ENCODE measurements at places on chromosomes 11 and 22.

DNA sequence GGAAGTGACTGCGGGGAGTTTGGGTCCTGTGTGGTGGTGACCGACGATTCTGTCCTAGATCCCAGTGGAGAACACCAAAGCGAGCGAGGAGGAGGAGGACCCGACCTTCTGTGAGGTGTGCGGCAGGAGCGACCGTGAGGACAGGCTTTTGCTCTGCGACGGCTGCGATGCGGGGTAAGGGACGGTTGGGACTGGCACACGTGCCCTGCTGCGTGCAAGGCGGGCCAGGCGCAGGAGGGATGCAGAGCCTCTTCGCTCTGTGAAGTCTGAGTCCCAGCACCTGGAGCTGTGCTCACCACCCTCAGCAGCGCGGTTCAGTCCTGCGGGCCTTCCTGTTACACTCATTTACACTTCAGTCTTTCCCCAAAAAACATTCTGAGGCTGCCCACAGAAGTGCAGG lies 16.2 kb downstream of the PHRF1 start:
- no peak for DNase-seq

DNA sequence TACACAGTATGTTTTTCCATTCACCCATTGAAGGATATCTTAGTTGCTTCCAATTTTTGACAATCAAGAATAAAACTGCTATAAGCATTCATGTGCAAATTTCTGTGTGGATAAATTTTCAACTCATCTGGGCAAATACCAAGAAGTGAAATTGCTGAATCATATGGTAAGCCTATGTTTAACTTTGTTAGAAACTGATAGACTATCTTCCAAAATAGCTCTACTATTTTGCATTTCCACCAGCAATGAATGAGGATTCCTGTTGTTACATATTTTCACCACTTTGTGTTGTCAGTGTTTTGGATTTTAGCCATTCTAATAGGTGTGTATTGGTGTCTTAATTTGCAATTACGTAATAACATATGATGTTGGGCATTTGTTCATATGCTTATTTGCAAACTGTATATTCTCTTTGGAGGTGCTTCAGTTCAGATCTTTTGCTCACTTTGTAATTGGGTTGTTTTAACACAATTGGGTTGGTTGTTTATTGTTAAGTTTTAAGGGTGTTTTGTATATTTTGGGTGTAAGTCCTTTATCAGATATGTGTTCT lies 49.2 kb upstream of the FAM181B start:
- DNase-seq, result no peak

GRCh38 chr11:15145615-15146014 lies 30.9 kb downstream of the INSC start:
- no peak for DNase-seq

DNA sequence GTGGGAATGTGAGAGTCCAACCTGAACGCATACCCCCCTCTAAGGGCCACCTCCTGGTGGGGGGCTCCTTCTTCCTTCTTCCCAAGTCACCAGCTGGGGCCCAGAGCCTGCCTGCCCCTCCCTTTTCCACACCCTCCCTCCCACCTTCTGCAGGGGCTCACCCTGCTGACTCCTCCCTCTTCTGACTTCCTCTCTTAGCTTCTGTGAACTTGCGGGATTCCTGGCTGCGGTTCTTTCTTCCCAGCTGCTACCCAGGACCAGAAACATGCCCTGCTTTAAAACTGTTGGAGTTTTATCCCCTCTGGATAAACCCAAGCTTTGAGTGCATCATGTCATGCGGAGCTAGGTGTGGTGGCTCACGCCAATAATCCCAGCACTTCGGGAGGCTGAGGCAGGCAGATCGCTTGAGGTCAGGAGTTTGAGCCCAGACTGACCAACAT lies 10.2 kb downstream of the LRRC74B start:
- DNase-seq, result no peak

DNA sequence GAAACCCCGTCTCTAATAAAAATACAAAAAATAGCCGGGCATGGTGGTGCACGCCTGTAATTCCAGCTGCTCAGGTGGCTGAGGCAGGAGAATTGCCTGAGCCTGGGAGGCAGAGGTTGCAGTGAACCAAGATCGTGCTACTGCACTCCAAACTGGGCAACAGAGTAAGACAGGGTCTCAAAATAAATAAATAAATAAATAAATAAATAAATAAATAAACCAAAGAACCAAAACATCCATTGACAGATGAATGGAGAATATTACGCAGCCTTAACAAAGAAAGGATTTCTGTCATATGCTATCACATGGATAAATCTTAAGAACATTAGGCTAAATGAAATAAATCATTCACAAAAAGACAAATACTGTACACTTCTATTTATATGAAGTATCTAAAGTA lies 11.1 kb upstream of the CSTF3 start:
- no peak for DNase-seq

DNA sequence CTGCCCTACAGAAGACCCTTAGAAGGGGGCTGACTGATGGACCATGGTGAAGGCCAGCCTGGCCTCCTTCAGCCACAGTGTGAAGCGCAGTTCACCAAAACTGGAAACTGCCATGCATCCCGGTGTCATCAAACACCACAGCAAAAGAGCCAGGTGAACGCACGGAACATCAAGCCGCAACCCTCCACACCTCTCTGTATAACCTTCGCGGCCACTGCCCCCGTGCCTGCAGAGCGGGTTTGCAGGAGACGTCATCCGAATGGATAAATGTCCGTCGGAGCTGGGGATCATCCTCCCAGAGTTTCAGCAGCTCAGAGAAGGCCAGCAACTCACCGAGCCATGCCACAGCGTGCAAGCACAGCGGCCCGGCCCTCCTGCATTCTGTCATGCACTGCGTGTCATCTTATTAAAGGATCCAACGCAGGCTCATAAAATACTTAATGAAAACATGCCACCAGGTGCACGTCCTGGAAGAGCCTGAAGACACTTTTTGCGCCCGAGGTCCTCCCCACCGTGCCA lies 309.9 kb downstream of the BRD1 start:
- no peak for DNase-seq

DNA sequence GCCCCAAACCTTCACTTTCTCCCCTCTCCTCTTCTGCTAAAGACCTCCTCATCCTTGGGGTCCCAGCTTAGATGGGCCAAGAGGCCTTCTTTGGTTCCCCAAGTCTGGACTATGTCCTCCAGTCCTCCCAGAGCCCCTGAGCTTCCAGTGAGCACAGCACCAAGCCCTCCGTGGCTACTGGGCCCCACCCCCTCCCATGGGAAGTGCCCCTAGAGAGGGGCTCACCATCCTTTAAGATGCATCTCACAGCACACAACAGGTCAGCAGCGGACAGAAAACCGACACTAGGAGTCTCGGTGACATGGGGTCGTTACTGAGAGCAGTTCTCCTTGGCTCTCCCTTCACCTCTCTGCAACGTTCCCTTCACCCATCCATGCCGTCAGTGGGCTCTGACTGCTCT lies 2.7 kb downstream of the LRRC32 start:
- DNase-seq, result no peak

- no peak for DNase-seq
Observed at GRCh38 chr22:44261861-44262595, 50.7 kb downstream of the SHISAL1 start.

- DNase-seq, result no peak
Observed at GRCh38 chr11:12287009-12287373, 90.4 kb upstream of the PARVA start.

- no peak for DNase-seq
Observed at GRCh38 chr22:47445212-47445611, 682.8 kb downstream of the TBC1D22A start.

- no peak for DNase-seq
Observed at GRCh38 chr11:68584097-68584496, 100.2 kb upstream of the GAL start.

GRCh38 chr11:61112575-61112974 lies 10.3 kb downstream of the CD5 start:
- DNase-seq, result no peak

DNA sequence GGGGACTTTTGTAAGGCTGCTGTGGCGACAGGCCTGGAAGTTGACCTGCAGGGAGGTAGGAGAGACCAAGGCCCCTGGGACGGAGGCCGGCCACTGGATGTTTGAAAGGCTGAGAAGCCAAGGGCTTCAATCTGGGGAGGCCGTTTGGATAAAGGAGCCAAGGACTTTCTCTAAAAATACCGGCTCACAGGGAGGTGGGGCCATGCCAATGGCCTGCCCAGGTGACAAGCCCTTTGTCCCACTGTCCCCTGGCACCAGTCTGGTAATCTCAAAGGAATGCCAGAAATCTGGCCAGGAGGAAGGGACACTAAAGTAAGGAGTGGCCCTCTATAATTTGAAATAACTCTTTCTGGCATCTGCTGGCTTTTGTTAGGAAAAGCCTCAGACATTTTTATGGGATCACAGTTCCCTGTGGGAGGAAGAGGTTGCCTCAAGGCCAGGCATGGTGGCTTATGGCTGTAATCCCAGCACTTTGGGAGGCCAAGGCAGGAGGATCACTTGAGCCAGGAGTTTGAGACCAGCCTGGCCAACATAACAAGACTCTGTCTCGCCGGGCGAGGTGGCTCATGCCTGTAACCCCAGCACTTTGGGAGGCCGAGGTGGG lies 1.9 kb upstream of the CHKA start:
- DNase-seq, result no peak

GRCh38 chr11:61357233-61357893 lies 4.3 kb downstream of the CYB561A3 start:
- DNase-seq, result no peak

GRCh38 chr11:73869332-73869949 lies 7.2 kb downstream of the COA4 start:
- DNase-seq, result no peak
